NCI-H1417 treated with DMSO at 0.1 percent for 48 hours (cell line): ENCODE measurements at places on chromosomes 12 and 14.

DNA sequence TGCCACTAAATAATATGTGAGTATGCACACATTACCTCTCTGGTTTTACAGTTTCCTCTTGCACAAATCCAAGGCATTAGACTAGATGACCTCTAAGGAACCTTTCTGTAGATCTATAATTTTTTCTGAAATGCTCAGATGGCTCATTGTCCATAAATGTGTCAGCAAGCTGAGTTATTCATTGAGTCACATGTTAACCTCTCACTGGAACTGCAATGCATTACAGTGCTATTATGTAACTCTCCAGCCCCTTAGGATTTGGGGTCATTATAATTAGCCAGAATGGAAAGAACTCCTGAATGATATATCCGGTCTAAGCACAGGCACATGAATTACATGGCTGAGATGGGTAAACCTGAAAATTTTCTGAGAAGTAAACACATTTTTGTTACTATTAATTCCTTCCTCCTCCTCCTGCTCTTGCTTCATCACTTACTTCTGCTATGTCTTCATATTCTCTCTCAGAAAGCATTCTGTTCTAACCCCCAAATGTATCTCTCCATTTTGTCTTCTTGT, 20.3 kb upstream of the DRAM1 start:
- no peak for DNase-seq

DNA sequence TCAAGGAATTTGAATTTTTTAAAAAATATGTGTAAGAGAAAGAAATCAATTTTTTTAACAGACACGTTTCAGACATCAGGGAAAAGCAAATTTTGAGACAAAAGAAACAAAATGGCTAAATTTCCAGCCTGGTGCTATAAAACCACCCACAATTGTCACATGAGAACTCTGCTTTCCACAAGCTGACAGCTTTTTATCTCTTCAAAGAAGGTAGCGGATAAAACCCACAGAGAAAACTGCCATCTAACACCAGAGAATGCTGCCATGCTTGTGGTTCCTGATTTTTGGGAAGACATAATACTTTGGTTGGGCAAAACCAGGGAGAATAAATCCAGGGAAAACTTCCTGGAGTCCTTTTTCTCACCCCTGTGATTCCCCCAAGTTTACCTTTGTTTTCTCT, 10.3 kb upstream of the ITPR2 start:
- DNase-seq, result no peak

DNA sequence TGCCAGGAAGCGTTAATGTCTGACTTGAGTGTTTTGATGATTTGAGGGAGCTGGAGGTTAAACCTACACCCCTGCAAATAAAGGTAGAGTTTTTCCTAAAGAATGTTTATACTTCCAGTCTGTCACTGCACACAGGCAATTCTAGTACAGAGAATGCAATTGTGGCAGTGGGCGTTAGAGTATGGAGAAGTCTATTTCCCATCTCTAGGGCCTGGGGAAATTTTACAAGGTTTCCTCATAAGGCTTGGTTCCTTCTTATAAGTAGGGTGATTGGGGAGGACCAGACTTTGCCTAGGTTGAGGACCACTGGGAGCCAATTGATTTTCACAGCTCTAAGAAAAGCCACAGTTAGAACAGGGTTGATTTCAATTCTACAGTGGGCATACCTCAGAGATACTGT, 44.3 kb downstream of the IFNG start:
- DNase-seq, result no peak

DNA sequence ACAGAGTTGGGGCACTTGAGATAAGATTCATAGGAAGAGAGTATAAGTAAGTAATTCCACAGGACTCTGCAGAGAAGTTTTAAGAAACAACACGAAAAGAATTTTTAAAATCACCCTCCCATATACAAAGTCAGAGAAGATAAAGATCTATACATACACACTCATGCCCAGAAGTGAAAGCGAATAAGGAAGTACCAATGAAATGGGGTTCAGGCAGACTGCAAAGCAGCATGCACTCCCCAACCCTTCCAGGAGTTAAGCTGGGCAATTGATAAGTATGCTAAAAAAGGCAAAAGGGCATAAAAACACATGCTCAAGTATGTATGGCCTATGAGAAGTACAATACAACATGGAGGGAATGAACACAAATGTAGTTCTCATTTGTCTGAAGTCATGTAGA, 246.2 kb upstream of the GRIP1 start:
- no peak for DNase-seq

DNA sequence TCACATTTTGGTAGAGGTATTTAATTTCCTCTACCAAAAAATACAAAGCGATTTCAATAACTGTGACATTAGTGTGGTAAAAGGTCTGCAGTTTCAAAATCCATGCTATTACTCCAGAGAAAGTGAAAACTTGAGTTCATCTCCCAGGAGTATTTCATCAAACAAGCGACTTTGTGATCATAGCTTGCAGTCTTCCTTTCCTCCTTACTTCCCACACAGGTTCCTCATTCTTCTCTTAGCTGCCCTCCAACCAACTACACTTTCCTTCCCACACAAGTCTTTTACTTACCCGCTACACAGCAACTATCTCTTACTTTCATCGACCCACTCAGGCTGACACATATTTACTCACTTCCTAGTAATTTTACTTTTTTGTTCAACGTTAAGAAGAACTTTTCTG, 413.4 kb upstream of the USP15 start:
- no peak for DNase-seq

- DNase-seq, result no peak
Observed at GRCh38 chr12:131537267-131537958, 173.5 kb upstream of the SFSWAP start.

GRCh38 chr12:95066091-95066855, 7.1 kb downstream of the NR2C1 start:
- DNase-seq, result no peak

DNA sequence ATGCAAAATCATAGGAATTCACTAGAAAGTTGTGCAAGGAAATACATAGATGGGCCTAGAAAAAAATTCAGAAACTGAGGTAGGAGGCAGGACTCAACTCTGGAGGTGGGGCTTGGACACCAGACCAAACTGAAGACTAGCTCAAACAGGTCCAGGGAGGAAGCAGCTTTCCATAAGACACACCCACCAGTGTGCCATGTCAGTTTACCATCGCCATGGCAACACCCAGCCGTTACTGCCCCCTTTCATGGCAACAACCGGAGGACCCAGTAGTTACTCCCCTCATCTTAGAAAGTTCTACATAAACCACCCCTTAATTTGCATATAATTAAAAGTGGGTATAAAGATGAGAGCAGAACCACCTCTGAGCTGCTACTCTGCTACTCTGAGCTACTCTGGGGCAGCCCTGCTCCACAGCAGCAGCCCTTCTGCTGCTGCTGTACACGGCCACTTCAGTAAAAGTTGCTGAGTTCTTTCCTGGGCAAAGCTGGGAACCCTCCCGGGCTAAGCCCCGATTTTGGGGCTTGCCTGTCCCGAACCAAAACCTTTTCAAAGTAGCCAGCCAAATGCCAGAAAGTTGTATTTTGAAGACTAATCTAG, 30.8 kb upstream of the NINJ2 start:
- no peak for DNase-seq

DNA sequence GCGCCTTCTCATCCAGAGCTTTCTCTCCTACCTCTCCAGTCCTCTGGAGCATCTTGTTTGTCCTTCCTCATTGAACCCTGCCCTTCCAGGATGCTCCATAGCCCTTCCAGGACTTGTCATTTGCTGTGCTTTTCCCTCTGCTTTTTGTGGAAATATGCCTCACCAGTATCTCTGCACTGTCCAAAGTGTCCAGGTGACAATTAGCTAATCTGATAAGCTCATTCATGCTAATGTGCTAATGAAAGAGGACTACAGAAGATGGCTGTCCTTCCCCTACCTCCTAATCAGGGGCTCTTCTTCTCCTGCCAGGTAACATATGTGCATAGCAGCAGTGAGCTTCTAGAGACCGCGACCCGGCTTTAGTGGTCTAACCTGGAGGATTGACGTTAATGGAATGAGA, 58.4 kb upstream of the OTX2 start:
- no peak for DNase-seq

GRCh38 chr12:58459191-58459590, 461.1 kb downstream of the LRIG3 start:
- no peak for DNase-seq

DNA sequence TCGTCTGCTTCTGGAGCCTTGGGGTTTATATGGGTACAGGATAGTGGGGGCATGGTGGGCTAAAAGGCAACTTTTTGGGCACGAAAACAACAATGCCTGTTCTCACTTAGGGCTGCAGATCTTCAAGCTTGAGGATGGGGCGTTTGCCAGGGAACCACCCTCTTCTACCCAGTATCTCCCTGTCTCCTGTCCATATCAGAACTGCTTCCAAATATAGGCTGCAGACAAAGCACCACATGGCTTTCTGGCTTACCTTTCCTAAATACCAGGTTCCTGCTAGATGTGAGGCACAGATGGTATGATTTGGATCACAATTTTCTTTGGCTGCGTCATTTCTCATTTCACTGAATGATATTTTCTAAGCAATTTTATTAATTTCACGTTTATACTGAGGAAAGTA, 70.4 kb downstream of the CMAS start:
- DNase-seq, result no peak

DNA sequence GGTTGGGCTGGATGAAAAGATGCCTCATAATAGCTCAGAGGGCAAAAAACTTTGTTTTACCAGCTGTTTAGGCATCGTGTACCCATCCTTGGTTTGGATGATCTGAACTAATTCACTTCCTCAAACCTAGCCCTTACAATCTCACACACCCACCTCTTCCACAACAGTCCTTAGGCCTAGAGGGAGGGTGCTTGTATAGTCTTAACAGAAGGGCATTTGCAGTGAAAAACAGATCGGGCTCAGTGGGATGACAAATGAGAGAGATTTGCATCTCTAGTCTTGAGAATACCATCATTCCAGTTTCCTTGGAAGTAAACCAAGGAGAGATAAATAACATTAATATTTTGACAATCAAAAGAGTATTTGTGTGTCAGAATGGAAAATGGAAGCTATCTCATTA, 11.0 kb downstream of the SLCO1A2 start:
- DNase-seq, result no peak

DNA sequence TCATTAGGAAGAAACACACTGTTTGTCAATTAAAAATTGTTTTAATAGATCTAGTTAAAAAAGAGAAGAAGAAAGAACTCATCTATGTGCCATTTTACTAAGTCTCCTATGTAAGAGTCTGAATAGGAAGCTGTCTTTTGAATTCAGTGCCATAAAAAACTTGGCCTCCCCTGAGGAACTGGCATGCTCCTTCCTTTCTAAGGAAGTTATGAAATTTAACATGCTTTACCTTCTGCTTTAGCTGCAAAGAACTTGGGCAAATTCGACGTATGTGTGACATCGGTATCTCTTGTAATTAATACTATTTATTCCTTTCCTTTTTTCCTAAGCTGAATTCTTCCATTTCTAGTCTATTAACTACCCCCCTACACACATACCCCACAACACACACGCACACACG, 12.5 kb downstream of the TM7SF3 start:
- no peak for DNase-seq

DNA sequence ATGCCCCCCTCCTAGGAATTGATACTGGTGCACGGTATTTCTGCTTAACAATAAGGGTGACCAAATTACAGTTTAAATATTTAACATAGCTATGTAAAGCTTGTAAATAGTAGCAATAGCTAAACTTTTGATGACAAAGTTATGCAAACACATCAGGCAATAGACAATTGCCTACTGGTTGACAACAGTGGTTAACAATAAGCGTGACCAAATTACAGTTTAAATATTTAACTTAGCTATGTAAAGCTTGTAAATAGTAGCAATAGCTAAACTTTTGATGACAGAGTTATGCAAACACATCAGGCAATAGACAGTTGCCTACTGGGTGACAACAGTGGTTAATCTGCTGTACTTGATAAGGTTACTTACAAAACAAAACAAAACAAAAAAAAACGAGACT, 886.5 kb upstream of the FLRT2 start:
- peak; percentile 34 for DNase-seq

DNA sequence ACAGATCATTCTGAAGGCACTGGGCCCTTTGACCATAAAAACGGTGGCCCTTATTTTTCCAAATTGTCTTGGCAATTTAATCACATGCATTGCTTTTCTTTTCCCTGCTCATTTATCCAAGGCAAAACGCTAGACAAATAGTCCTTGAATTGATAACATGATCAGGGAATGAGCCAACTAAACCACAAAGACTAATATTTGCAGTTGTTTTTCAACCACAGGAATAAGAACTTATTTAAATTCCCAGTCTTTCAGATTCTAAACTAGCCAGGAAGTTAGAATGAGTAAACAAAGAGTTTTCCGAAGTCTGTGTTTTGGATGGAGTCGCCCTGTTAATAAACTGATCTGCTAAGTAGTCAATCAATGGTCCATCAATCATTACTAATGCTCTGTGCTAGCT, 14.9 kb downstream of the TBX5 start:
- DNase-seq, result no peak

- no peak for DNase-seq
Observed at GRCh38 chr12:42607584-42608058, 18.1 kb upstream of the PRICKLE1 start.

DNA sequence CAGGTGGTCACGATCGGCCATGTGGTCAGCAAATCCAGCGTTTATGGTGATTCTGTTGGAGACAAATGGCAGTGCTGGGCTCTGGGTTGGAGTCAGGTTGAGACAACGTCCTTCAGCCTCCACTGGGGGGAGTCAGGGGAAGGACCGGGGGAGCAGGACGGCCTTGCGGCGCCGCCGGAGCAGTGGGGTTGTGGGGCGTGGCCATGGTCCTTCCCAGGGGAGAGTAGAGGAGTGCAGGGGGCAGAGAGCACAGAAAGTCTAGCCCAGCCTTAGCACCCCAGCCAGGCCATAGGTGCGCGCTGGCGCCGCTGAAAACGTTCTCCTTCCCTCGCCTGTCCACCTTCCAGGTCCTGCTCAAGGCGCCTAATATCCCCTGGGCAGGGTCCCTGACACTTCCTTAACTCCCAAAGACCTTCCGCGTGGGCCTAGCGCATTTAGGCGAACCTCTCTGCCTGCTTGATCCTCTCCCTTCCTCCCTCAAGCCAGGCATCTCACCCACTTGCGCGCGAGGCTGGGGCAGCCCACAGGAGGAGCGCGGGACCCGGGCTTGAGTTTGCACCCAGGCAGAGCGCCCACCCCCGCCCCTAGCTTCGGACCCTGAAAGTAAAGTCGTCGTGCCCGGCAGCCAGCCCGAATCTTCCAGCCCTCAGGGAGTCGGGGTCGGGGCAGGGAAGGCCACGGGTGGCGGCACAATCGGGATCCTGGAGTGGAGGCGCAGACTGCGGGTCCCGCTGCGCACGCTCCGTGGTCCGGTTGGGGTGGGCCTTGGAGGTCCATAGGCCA, 3.1 kb upstream of the KIF26A start:
- DNase-seq, result no peak

GRCh38 chr14:55272387-55272786, 1.2 kb downstream of the FBXO34 start:
- DNase-seq, result no peak

- DNase-seq, result no peak
Observed at GRCh38 chr14:100150932-100151587, 8.4 kb downstream of the DEGS2 start.

- no peak for DNase-seq
Observed at GRCh38 chr14:58280954-58281787, 17.2 kb upstream of the ARID4A start.

DNA sequence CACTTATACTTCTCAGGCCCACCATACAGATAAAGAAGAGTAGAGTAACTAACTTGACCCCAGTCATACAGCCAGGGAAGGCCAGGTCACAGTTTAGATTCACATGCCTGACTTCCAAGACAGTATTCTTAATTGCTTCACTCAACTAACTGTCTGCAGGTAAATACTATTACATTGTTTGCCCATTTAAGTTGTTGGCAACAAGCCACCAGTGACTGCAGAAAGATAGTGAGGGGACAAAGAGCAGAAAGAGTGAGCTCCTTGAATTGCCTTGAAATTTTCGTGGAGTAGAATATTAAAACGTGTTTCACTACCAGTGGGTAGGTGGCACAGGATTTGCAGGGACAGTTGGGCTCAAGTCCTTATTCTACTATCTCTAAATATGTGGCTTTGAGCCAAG, 146.3 kb upstream of the RMST start:
- DNase-seq, result no peak
